ENCODE measurements at places on chromosomes 12 and 14.

DNA sequence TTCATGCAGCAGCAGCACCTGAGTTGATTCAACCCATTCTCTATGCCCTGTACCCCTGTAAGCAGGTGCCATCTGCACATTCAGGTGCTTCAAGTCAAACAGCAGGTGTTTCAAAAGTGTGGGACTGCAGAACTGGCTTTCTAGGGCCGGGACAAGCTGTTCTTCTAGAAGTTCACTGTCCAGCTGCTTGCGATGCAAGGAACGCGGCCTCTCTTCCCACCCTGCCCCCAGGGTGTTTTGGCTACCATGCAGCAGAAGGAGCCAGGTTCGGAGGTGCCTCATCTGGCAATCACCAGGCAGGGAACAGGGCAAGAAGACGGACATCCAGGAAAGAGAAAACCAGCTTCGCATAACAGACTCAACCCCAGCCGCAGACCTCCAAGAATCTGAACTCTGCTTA, 35.2 kb downstream of the TMEM132D start:
- no peak for DNase-seq

DNA sequence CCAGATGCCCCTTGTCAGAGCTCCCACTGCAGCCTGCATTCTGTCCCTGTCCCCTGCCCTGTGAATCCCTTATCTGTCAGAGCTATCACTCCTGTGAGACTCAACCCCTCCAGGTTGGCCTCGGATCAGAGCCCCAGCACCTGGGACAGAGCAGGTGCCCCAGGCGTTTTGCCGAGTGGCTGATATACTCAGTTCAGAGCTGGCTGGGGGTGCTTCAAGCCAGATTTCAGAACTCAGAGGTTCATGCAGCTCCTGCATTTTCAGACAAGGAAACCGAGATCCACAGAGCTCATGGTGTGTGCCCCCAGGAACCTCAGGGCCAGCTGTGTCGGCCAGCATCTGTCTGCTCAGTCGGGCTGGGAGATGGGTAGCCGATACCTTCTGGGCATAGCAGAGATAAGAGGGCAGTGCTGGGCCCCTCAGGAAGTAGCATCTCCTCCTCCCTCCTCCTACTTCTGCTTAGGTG, 228.0 kb upstream of the RTL1 start:
- DNase-seq = no peak

- peak; percentile 80 for DNase-seq
Observed at GRCh38 chr14:67428501-67429031, 16.6 kb upstream of the PLEK2 start.

DNA sequence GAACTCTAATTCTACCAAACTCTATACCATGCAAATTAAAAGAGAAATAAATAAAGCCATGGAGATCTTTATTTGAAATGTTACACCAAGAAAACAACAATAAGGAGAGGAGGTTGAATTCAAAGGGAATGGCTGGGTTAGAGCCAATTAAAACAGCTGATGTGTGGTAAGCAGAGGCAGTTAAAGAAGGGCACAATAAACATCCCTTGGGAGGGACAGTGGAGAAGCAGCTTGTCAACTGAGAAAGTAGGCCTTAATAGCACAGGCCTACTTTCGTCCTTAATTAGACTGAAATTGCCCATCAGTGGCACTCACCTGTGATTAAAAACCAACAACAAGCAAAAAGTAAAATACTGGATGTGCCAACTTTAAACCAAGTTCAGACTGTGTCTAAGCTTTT, 16.3 kb upstream of the NAV3 start:
- DNase-seq = no peak

GRCh38 chr12:107027636-107028053, 40.7 kb upstream of the MTERF2 start:
- DNase-seq = peak; percentile 94

GRCh38 chr12:13347241-13348043, 150.9 kb downstream of the EMP1 start:
- peak; percentile 26 for DNase-seq

DNA sequence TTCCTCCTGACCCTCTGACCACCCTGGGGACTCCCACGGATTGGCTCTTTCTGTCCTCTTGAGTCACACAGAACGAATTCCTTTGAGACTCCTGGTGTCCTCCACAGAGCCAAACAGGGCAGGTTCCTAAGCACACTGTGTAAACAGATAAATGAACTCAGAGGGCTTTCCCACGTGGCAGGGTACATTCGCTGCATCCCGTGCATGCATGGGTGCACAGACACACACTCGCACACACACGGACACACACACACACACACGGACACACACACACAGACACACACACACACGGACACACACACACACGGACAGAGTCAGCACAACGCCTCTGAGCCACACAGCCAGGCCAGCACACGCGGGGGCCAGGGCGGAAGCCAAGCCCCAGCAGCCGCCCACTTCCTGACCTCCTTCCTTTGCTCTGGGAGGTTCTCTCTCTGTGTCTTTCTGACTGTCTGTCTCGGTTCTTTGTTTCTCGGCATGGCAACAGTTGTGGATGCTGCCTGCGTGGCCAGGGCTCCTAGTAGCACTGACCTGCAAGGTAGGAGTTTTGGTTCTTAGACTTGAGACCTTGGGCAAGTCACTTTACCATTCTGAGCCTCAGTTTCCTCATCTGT, 706 bp downstream of the CRACR2A start:
- DNase-seq = peak; percentile 86

DNA sequence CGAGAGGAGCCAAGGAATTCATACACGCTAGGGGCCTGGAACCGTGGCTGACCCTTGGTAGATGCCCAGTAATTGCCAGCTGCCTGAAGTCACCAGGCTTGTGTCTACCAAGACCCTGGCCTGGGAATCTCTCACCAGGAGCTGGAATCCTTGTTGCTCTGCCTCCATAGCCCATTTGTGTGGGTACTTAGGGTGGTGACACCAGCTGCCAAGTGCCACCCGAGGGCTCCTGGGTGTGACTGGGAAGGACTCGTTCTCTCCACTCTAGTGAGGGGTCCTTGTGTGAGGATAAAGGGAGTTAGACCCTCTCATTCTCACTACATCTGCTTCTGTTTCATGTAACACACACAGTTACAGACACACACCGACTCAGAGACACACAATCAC, 17.9 kb downstream of the SERPINA1 start:
- no peak for DNase-seq

DNA sequence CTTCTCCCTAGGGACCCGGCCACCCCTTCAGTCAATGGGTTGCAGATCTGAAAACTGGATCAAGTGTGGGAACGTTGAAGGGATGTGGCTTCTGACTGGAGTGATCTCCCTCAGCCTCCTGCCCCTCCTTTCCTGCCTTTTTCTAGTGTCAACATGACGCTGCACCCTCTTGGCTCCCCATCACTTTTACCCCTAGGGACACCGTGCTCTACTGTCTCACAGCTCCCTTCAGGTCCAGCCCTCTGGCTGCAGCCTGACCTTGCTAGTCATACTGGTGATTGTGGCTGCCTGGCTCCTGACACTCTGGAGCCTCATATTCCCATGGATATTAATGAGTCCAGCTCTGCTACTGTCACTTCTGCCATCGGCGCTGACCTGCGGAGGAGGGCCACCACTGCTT, 51.5 kb upstream of the RASSF3 start:
- no peak for DNase-seq

- DNase-seq = no peak
Observed at GRCh38 chr12:45634273-45634917, 95.1 kb upstream of the ARID2 start.

GRCh38 chr14:80211153-80212022, at the start of gene DIO2:
DIO2 (minus strand) TSS chr14:80211504; CDS start chr14:80211472, 32 bp downstream.
- no peak for DNase-seq

DNA sequence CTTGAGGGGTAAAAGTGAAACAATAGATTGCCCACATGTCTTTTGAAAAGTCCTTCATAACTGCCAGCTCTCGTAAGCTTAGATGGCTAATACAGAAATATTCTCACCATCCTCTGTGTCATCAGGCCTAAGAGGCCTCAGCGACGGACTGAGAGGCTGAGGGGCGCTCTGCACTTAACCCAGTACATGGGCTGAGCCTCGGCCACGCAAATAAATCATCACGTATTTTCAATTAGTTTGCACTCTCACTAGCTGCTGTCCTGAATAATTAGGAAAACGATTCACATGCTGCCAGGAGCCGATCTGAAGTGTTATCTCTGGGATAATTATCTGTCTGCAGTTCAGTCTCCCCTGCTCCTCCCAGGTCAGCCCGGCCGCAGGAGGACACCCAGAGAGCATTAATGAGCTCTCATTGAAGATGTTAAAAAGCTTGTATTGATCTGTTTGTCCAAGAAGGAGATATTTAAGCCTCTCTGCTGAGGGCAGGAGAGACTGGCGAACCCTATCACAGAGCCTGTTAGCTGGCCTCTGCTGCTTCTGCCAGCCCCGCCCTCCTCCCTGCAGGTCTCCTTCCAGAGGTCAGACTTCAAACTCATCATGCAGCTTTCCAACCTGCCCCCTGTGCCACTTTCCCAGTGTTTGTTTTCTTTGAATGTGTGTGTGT, 1051.3 kb downstream of the VRK1 start:
- DNase-seq = no peak

GRCh38 chr14:31893221-31893757, 183.8 kb upstream of the ARHGAP5 start:
- DNase-seq = no peak

DNA sequence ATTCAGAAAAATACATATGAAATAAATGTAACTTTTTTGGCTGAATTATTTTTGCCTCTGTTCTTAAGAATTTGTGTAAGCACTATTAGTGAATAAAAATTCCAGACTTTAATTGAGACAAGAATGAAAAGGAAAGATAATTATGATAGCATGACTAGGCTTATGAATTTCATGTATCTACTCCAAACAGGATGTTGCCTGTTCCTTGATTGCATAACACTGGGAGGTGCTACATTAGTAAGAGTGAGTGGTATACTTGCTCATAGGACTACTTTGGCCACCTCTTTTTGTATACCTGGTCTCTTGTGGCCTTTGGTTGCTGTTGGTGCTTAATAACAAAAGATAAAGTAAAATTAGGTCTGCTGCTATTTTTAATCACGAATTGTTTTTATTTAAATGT, 112.8 kb downstream of the NAV3 start:
- peak; percentile 95 for DNase-seq

DNA sequence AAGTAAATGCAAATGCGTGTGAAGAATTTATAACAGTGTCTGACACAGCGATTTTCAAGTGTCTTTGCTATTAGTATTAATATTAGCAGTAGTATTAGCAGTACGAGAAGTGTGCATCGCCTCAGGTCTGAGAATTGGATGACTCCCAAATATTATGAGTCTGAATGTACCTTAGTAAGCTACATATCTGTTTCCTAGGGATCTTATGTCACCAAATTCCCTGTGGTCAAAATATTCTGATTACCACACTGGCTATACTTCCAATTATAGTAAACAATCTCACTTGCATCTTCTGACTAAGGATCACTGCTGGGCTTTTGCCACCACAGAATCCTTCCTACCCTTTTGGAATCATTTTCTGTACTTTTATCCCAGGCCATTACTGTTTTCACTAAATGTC, 396.0 kb upstream of the MIS18BP1 start:
- no peak for DNase-seq

- peak; percentile 14 for DNase-seq
Observed at GRCh38 chr12:46908236-46908935, 82.6 kb upstream of the SLC38A4 start.

DNA sequence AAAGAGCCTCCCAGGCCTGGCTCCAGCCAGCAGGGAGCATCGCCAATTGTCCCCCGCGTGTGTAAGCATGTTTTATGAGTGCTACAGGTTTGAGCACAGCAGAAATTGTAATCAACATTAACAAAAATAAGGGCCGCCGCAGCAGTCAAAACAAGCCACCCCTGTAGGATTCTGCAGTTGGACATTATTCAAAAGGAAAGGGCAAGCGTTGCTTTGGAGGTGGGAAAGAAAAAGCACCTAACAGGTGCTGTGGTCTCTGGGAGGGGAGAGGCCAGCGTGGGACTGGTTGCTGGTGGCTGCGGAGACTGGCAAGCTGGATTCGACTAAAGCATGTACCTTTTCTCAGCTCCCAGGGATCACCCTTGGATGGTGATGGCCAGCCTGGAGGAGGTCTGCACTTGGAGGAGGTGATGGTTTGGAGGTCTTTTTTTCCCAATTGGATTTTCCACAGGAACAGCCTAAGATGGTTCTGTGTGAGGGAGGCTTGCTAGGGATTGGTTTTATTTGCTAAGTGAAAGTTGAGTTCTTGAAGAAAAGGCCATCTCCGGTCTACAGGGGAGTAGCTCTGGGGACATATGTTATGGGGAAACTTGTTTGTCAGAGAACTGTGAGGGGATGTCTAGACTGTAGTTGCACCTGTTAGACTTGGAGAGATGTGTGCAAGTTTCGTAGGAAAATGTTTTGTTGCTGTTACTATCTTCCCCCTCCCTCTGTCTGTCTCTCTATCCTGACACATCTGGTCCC, 2.0 kb downstream of the DYRK2 start:
- peak; percentile 36 for DNase-seq

DNA sequence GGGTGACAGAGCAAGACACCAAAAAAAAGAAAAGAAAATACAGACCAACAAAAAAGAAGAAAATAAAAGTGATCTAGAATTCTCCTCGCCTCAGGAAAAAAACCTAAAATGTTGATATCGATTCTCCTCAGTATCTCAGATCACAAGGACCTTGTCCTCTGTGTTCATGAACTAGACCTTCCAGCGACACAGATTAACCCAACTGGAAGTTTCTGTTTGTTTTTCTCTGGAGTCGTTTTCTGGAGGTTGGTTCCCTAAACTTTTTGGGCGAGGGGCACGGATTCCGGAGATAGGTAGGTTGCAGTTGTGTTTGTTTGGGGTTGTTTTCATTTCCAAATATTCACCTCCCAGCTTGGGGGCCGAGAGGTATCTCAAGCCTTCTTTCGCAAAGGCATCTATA, 559 bp upstream of the RFC5 start:
- DNase-seq = no peak

DNA sequence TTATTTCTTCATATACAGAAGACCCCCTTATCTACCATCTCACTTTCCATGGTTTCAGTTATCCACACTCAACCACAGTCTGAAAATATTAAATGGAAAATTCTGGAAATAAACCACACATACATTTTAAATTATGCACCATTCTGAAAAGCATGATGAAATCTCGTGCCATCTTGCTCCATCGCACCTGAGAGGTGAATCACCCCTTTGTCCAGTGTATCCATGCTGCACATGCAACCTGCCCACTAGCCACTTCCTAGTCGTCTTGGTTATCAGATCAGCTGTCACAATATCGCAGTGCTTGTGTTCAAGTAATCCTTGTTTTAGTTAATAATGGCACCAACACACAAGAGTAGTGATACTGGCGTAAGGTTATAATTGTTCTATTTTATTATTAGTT, 145.7 kb downstream of the C12orf42 start:
- no peak for DNase-seq
